ENCODE measurements at places on chromosomes 1 and 21.

DNA sequence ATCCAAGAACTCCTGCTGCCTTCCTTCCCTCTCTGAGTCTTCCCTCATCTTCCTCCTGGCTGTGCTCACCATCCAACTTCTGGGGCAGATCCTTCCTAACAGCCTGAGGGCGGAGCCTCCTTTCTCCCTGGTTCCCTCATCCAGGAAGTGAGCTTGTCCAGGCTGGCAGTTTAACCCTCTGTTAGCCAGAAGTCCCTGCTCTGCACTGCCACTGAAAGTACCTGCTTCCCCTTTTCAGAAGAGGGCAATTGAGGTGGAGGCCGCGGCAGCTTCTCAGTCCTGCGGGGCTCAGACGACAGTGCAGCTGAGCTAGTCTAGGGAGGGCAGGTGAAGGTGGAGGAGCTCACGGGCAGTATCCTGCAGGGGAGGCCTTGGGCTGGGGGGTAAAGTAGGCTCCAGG is 149.1 kb downstream of the FCRL5 start:
- DNase-seq, result peak; percentile 15

GRCh38 chr1:180183426-180183825 is 28.8 kb downstream of the QSOX1 start:
- DNase-seq, result no peak

- no peak for DNase-seq
Observed at GRCh38 chr1:98739762-98740161, 78.2 kb downstream of the SNX7 start.

DNA sequence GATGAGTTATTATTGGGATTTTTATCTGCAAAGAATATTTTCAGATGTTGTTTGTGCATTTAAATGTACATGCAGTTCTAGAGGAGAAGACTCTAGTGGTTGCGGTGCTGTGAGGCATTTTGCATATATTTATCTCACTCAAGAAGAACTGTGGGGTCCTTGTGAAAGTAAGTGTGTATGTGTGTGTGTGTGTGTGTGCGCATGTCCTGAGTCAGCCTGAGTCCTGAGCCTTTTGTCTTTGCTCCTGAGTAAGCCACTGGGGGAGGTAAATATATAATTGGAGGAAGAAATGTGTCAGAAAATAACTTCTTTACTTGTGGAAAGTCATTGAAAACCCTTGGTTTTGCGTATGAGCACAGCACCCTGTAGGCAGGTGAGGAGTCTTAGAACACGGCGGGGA is 55.6 kb upstream of the CD34 start:
- DNase-seq, result no peak

DNA sequence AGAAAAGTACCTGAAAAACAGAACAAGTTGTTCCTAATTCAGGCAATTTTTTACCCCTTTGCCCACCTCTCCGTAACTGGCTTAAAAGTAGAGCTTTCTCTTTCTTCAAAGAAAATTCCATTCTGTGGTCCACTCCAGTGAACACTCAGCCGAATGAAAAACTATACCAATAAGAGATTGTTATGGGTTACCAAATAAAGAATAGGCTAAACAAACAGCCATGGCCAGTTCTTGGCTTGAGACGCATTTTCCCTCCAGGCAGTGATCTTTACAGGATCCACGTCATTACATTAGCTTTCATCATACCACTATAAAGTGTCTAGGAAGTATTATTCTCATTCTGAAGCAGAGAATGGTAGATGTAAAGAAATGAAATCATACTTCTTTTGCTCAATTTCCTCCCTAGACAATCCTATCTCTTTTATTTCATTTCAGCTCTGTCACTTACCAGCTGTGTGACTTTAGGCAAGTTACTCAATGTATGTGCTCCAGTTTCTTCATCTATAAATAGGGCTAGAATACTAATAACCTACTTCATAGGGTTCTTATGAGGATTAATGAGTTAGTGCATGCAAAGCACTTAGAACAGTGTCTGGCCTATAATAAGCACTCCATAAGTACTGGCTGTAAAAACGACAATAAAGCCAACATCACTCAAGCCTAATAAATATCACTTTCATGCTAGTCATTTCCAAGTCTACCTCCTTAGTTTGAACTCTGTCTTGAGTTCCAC is 26.5 kb upstream of the TRIM45 start:
- DNase-seq, result no peak

GRCh38 chr21:28332796-28333195 is 659.9 kb downstream of the LTN1 start:
- DNase-seq, result no peak

DNA sequence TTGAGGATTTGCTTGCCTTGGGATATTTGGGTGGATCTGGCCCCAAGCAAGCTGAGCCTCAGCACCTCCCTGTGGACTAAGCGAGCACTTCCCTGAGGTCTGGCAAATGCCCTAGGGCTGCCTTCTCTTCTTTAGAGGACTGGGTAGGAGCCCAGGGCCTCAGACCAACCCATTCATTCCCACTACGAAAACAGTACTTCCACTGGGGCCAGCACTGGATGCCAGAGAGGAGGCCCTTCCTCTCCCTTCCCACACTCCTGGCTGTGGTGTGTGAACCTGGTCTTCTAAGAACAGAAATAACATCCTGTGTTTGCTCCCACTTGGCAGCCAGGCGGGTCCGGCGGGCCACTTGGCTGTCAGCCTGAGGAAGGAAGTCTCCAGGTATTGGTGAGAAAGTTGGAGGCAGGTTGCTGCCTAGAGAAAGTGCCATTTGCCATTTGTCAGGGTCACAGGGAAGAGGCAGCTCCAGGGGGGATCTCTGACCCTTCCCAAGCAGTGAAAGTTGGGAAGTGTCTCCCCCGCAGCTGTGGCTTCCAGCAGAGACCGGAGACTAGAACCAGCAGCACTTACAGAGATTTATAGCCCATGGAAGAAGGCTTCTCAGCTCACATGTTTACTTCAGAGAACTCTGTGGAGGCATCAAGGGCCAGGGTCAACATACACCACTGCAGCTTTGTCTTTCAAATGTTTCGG is 323.5 kb downstream of the SIPA1L2 start:
- no peak for DNase-seq

GRCh38 chr1:8201331-8201861 is 116.5 kb upstream of the SLC45A1 start:
- DNase-seq, result no peak

DNA sequence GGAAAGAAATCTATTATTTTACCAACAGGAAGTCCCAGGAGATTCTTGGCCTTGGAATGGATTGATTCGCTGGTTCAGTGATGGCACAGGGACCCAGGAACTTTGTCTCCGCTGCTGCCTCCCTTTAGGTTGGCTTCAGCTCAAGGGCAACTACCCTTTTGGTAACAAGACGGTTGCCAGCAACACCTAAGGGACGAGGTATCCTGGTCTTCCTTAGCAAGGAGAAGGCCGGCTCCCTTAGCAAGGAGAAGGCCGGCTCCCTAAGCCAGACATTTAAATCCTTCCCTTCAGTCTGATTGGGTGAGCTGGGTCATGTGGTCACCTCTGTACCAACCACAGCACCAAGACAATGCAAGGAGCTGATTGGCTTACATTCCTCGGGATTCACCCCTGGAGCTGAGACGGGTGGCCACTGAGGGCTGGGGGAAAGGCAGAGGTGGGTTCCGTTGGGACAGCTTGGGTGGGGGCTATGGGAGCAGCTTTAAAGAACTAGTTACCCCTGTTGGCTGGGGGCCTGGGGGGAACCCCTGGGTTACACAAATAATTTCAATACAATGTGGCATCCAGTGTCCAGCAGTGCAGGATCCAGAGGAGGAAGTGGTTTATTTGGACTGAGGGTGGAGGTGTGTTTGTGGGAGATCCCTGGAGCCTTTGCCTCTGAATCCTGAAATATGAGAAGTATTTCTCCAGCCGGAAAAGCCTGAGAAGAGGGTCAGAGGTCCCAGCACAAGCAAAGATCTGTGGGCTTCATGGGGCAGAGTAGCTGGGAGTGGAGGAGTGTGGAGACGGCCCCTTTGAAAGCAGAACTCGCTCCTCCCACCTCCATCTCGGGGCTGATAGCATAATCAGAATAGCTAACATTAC is 20.7 kb upstream of the CLIC4 start:
- DNase-seq, result peak; percentile 79

GRCh38 chr1:245932302-245932972 is 574.6 kb downstream of the SMYD3 start:
- DNase-seq, result no peak

DNA sequence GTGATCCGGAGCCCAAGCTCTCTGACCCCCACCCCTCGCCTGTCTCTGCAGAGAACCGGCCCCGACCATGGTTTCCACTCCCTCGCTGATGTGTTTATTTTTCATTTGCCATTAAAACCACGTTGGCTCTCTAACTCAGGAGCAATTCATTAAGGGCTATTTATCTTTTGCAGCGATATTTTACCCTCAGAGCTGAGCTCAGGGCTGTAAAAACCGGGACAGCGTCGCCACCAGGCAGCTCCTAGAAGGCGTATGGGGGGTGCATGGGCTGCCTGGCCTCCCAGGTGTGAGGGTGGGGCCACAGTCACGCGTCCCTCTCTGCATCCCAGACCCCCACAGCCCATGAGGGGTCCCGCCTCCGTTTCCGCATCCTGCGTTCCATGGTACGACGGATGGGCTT is 71.4 kb downstream of the PRDM16 start:
- no peak for DNase-seq

DNA sequence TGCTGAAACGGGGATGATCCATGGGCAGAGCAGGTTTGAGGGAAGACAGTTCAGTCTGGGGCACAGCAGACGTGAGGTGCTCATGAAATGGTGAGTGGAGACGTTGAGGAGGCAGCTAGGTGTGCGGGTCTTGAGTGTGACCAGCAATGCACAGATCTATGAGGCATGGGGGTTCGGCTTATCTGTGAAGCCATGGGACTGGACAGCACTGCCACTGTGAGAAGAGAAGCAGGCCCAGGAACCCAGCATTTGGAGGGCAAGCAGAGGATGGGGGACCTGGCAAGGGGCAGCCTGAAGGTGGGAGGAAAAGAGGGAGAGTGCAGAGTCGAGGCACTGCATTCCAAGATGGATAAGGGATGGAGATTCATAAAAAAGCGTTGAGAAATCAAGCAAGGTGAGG is 8.0 kb downstream of the CSF1 start:
- DNase-seq, result no peak

GRCh38 chr1:153677718-153678518 is 570 bp upstream of the NPR1 start:
- DNase-seq, result peak; percentile 77

DNA sequence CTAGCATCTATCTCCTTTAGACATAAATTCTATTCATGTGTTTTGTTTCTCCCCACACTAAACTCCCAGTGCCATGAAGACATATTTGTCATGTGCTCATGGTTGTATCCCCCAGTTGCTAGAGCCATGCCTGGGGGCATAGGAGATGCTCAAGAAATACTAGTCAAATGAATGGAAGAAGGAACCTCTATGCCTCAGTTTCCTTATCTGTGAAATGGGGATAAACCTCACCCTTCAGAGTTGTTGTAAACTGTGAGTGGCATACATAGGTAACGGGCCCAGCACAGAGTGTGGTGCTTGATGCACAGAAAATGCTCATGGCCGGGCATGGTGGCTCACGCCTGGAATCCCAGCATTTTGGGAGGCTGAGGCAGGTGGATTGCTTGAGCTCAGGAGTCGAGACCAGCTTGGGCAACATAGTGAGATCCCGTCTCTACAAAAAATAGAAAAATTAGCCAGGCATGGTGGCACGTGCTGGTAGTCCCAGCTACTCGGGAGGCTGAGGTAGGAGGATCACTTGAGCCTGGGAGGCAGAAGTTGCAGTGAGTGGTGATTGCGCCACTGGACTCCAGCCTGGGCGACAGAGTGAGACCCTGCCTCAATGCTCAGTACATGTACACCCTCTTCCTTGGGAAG is 8.7 kb downstream of the LDLRAD2 start:
- DNase-seq, result no peak

DNA sequence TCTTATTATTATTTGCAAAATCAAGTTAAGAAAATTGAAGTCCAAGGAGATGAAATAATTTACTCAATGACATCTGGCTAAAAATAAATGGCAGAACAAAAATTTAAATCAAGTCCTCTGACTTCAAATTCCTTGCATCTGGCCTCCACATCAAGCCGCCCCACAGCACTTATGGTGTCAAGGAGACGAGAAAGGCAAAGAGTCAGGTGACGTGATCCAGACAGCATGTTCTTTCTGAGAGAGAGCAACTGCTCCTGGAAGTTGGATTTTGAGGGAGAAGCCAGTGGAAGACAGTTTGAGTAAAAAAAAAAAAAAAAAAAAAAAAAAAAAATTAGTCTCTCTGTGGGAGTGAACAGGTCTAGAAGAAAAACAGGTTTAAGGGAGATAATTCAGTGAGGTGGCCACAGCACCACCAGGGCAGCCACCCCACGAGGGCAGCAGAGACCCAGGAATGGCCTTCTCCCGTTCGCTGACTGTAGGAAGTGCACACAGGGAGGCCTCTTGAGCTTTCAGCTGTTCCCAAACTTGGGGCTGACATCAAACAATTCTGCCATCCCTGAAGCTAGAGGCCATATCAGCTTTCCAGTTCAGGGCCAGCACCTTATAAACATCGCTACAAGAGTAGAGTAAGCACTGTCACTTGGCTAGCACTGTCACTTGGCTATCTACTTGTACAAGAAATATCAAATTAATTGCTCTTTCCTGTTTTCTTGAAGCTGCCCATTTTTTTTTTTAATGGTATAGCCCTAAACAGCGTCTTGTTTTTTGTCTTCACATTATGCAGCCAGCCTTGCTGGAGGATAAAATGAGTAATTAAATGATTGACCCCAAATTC is 7.8 kb downstream of the C1orf162 start:
- DNase-seq, result peak; percentile 84

DNA sequence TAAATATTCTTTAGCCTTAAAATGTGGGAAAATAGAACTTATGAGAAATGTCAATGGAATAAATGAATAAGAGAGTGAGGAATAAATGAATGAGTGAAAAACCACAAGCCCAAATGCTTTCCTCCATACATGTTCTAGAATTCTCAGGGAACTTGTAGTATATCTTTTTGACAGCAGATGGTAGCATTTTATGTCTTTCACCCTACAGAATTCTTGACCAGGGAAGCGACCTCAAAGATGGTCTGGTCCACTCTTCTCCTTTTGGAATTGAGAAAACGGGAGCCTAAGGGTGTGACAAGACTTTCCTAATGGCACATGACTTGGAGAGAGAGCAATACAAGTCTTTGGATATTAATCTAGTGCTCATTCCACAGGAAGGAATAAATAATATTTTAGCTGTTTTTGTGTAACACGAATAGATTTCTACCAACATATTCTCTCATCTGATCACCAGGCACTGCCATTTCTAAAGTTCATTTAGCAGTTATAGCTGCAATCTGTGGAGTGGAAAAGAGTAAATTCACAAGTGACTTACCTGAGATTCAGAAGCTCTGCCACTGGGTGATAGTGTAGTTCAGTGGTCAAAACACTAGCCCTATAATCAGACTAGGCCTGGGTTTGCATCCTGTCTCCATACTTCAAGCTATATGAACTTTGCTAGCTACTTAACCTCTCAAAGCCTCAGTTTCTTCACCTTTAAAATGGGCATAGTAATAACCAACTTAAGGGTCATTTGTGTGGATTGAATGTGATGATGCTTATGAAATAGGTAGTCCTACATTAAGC is 15.0 kb upstream of the F5 start:
- DNase-seq, result peak; percentile 15

- DNase-seq, result no peak
Observed at GRCh38 chr1:44415013-44415412, 10.0 kb downstream of the RNF220 start.

DNA sequence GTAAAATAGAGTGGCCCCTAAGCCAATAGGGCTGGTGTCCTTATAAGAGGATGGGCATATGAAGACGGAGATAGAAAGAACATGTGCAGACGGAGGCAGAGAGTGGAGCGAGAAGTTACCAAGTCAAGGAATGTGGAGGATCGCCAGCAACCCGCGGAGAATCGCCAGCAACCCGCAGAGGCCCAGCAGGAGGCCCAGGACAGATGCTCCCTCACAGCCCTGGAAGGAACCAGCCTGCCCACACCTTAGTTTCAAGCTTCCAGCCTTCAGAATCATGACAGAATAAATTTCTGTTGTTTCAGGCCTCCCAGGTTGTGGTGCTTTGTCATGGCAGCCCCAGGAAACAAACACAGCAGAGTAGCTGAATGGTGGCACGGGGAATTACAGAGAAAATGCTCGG is 9.6 kb downstream of the CLDN14 start:
- no peak for DNase-seq
